ENCODE measurements at places on chromosomes 11 and 22. TPM values are rescaled to one million over a fixed set of nuclear protein-coding genes. Genes with fewer than 3 reads are reported as not detected.

The ZFP91 gene
- total RNA-seq, result 40.3 TPM

The PHOX2A gene
- total RNA-seq, result not detected

The RAB38 gene
- 0.83 TPM for total RNA-seq

The MUC6 gene
- not detected for total RNA-seq

The GRIA4 gene
- total RNA-seq, result not detected

The RIMBP3C gene
- total RNA-seq, result 0.18 TPM

The UPB1 gene
- not detected for total RNA-seq

The SLC22A9 gene
- not detected for total RNA-seq

The SMIM38 gene
- total RNA-seq, result 0.05 TPM

The OR5T1 gene
- total RNA-seq, result not detected

The NELL1 gene
- not detected for total RNA-seq

The GAL3ST1 gene
- 8.0 TPM for total RNA-seq

The EIF4G2 gene
- total RNA-seq, result 972 TPM

The PARVB gene
- total RNA-seq, result 40.3 TPM

The SLC7A4 gene
- not detected for total RNA-seq

The CBX6 gene
- total RNA-seq, result 30.6 TPM

The GSTT2B gene
- 0.44 TPM for total RNA-seq

The FAM227A gene
- 0.46 TPM for total RNA-seq

The OR8D1 gene
- total RNA-seq, result not detected

The SYT7 gene
- 0.72 TPM for total RNA-seq

The ARFGAP2 gene
- 30.4 TPM for total RNA-seq

The KDM4D gene
- total RNA-seq, result 0.45 TPM

Measured in A549 treated with CORT108297 at 1 μM for 4 hours (cell line).